ENCODE measurements at places on chromosomes 3 and 15. TPM values are rescaled to one million over a fixed set of nuclear protein-coding genes. Genes with fewer than 3 reads are reported as not detected.

The MEGF11 gene
- not detected for total RNA-seq

The ACKR4 gene
- 2.2 TPM for total RNA-seq

The PAQR5 gene
- total RNA-seq = 0.32 TPM

The CADM2 gene
- 11.4 TPM for total RNA-seq

DNA sequence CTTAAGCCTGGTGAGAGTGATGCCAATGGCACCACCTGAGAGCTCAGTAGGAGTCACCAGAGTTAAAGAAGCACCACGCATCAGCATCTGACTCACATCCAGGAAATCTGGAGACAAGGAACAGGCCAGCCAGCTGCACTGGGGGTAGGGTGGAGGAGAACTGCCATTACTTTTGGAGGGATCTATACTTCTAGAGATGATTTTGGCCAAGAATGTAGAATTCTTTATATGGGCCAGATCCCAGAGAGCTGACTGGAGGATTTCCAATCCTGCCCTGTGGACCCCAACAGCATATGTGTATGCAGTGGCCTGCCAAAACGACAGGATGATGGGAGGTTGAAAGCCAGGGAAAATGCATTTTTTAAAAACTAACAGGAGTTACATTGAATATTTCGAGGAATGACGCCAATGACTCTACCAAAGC, 29.8 kb downstream of the CCR3 start:
- no peaks in the 10 kb centered on the region for H3K27me3 ChIP-seq
- no peaks in the 10 kb centered on the region for H3K36me3 ChIP-seq
- no peak overlapping the region for H3K27ac ChIP-seq

DNA sequence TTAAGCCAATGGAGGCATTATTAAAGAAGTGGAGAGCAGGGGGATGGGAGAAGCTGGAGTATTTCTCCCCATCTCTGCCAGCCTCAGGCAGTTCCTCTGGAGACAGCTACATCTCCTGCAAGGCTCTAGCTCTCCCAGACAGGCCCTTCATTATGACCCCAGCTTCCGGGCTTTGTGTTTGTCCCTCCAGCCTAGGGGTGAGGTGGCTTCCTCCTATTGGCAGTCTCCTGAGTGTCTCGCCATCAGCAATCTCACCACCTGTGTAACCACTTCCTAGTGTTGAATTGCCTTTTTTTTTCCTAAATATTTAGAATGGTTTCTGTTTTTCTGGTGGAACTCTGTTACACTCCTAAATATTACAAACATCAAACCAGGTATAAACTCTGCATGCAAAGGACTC, 122.3 kb downstream of the FAM174B start:
- no peaks in the 10 kb centered on the region for H3K4me1 ChIP-seq
- no peak for DNase-seq
- no peaks in the 10 kb centered on the region for H3K27me3 ChIP-seq
- H3K27ac ChIP-seq = no peak overlapping the region
- no peaks in the 10 kb centered on the region for H3K36me3 ChIP-seq
- no peak overlapping the region for H3K4me3 ChIP-seq
